ENCODE measurements at places on chromosomes 5 and 9.

DNA sequence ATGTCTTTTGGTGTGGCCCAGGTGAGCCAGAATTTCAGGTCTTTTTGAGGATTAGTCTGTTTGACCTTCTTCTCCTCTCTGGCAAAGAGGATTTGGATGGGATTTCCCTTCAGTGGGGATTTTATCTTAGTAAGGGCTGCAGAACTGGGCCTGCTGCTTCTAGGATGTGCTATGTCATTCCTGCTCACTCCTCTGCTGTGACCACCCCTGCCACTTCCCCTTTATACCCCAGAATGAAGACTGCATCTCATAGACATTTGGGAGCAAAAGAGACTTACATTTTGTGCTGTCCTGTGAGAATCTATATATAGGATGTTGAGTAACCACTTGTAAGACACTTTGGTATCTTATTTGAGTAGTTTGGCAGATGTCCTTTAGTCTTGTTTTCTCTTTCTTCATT lies 76.2 kb downstream of the ARHGAP26 start:
- DNase-seq = no peak

DNA sequence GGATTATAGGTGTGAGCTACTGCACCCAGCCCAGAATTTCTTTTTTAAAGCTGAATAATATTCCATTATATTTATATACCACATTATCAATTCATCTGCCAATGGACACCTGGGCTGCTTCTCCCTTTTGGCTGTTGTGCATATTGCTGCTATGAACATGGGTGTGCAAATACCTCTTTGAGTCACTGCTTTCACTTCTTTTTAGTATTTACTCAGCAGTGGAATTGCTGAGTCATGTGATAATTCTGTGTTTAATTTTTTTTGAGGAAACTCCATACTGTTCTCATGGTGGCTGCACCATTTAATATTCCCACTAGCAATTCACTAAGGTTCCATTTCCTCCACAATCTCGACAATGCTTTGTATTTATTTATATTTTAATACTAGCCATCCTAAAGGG lies 36.1 kb upstream of the KIF4B start:
- no peak for DNase-seq

GRCh38 chr9:138102246-138103051 lies 224.9 kb downstream of the CACNA1B start:
- no peak for DNase-seq

- no peak for DNase-seq
These were observed 30.0 kb upstream of the TBC1D2 start for GRCh38 chr9:98285446-98285845.

- no peak for DNase-seq
These were observed 163.6 kb upstream of the TLE4 start for GRCh38 chr9:79408200-79408599.

- no peak for DNase-seq
These were observed 93.2 kb upstream of the ACTBL2 start for GRCh38 chr5:57575839-57576238.

DNA sequence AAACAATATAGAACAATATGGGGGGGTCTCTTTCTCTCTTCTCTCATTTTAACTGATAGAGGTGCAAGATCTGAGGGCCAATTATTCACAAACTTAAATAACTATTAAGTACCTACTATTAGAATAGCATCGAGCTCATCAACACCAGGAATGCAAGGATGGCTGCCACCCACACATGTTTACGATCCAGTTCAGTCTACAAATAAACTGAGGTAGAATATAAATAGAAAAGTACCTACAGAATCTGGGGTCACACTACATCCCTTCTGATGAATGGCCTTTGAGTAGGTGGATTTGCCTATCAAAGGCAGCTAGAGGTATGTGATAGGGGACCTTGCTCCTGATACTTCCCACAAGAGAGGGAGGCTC lies 91.8 kb upstream of the ZNF366 start:
- no peak for DNase-seq

- DNase-seq = no peak
These were observed 61.9 kb downstream of the EHMT1 start for GRCh38 chr9:137680444-137681358.

DNA sequence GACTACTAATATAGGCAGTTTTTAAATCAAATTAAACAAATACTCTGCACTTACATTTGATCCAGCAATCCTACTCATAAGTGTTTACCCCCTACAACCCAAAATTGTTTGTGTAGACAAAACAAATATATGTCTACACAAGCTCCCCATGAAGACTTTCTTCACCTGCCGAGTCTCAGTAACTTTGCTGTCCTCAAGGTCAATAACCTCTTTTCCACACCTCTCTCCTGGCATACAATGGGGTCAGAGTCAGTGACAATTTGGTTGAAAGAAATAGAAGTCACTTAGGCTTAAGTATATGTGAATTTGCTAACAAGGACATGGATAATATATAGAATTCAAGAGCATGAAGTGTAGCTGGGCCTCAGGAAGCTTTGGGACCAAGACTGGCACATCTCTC lies 29.1 kb downstream of the APBA1 start:
- no peak for DNase-seq

- DNase-seq = no peak
These were observed 6.7 kb upstream of the ZCCHC10 start for GRCh38 chr5:133032852-133033742.

DNA sequence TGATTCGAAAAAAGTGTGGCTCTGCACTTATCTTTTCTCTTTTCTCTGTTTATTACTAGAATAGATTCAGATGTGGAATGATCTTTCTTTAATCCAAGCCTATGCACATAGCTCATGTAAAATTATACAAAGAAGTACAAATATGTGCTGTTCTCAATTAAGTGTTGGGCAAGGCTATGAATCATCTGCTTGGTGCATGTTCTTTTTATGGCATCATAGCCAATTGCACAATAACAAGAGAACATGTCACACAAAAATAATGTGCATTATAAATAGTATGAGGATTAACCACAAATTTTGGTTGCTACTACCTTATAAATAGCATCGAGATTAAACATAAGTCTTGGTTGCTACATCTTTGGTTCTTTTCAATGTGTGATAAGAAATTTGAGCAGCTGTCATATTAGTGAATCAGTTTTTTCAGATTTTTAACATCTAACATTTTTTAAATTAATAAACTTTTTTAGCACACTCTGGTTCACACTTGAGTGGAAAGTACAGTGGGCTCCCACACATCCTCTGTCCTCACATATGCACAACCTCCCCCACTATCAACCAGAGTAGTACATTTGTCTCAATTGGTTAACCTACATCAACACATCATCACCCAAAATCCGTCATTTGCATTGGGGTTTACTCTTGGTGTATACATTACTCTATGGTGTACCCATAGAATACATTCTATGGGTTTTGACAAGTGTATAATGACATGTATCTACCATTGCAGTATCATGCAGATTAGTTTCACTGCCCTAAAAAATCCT lies 6.8 kb upstream of the RECK start:
- DNase-seq = no peak

DNA sequence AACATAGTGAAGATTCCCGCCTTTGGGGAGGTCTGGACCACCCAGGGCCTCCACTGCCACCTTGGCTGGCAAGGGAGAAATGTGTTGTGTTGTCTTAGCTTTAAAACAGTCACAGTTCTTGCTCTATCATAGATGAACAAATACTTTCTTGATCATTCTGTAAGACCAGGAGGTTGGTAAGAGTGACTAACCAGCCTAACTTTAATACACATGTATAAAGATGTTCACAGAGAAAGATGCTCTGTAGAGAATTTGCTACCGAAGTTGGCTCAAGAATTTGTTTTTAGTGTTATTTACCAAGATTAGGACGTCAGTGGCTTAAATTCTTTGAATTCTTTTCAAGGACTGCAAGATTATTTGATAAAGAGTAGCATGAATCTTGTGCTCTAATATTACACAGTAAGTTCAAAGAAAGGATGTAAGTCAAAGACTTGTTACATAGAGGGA lies 28.4 kb downstream of the GLRX start:
- no peak for DNase-seq

DNA sequence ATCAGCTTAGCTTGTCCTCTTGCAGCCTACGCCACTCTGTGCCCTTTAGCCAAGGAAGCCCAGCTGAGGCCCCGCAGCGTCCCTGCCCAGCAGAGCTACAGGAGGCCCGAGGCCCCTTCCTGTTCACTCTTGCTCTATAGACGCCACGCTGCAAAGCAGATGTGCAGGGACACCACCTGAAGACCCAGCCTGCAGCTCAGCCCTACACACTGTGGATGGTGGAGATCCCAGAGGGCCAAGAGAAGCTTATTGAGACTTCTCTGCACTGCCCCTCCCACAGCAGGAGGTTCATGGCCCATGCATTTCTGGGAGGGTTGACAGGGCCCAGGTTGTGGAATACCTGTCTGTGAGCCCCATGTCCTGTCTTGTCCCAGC lies 33.6 kb downstream of the IRF1 start:
- DNase-seq = no peak

GRCh38 chr5:83628360-83628759 lies 92.3 kb downstream of the HAPLN1 start:
- no peak for DNase-seq

DNA sequence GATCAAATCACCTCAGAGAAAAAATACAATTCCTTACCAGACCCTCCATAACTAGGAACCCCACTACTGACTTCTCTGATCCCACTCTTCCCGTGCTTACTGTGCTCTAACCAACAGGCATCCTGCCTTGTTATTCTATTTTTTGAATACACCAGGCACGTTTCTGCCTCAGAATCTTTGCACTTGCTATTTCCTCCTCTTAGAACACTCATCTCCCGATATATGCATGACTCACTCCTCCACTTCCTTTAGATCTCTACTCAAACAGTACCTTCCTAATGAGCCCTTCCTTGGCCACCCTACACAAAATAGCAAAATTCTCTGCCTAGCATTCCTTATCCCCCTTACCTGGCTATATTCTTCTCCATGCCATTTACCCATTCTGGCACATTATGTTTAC lies 43.9 kb downstream of the MAPKAP1 start:
- no peak for DNase-seq

GRCh38 chr9:134208981-134209725 lies 44.8 kb upstream of the RNU6ATAC start:
- DNase-seq = no peak

GRCh38 chr9:36282275-36282674 lies 24.0 kb upstream of the GNE start:
- no peak for DNase-seq

- DNase-seq = no peak
These were observed 142.6 kb upstream of the ST8SIA4 start for GRCh38 chr5:101045689-101046088.

DNA sequence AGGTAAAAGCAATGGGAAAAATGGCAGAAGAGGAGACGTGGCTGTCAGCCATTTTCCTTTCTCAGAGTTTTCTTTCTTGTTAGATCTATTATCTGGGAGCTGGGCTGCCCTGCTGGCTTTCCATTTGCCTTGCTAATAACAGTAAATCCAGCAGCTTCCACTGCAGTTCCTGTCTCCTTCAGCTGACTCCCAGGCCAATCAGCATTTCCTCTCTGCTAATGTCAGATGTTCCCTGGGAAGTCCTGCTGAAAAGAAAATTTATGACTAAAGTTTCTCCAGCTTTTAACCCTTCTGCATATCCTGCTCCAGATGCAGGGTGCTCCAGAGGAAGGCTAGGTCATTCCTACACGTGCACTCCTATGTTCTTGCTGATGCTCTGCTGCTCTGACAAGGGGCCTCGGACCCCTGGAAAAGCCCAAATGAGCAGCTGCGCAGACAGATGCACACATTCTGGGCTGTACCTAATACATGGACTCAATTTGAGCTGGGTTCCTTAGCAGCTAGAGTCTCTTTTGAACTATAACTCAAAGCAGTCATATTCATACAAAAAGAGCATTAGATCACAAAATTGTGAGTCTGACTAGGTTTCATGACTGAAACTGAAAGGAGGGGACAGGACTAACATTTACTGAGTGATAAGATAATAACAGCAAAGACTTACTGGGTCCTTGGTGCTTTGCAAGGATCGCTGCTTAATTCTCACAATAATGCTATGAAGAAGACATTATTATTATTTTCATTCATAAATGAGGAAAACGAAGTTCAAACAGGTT lies 182.2 kb downstream of the MAPKAP1 start:
- DNase-seq = no peak

- DNase-seq = no peak
These were observed 60.9 kb downstream of the ZNF354C start for GRCh38 chr5:179120951-179121666.

- no peak for DNase-seq
These were observed 10.0 kb upstream of the SLC34A1 start for GRCh38 chr5:177374211-177374610.

- DNase-seq = no peak
These were observed 75.6 kb downstream of the ZFAND5 start for GRCh38 chr9:72289401-72289800.

GRCh38 chr5:88251048-88251711 lies 17.5 kb downstream of the TMEM161B start:
- no peak for DNase-seq

GRCh38 chr5:130106480-130106879 lies 202.2 kb downstream of the CHSY3 start:
- no peak for DNase-seq

- DNase-seq = no peak
These were observed 25.0 kb upstream of the TRIM36 start for GRCh38 chr5:115194676-115195075.

- no peak for DNase-seq
These were observed 52.6 kb downstream of the LMX1B start for GRCh38 chr9:126666155-126666803.

GRCh38 chr5:144361406-144361805 lies 190.7 kb downstream of the KCTD16 start:
- DNase-seq = no peak

DNA sequence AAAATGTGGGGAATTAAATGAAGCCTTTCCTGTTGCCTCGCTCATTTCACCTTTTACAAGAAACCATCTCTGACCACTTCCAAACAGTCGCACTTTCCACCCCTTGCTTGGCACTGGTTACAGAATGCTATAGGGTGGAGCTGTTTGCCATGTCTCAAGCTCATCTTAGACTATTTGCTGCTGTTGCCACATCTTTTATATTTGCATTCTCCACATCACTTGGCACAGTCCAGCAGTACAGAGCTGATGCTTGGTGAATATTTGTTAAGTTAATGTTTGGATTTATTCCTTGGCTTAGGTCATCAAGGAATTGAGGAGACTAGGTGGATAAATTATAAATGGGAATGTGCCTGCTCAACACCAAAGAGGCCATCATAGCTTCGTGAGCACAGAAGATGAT lies 53.2 kb downstream of the GNA14 start:
- DNase-seq = no peak

- no peak for DNase-seq
These were observed 70.6 kb downstream of the GOLPH3 start for GRCh38 chr5:32103521-32103920.

- DNase-seq = no peak
These were observed 78.9 kb downstream of the SMARCA2 start for GRCh38 chr9:2093920-2094597.

GRCh38 chr5:58114324-58114723 lies 345.6 kb downstream of the PLK2 start:
- DNase-seq = no peak

- DNase-seq = no peak
These were observed 21.4 kb upstream of the EDIL3 start for GRCh38 chr5:84406111-84406510.

- no peak for DNase-seq
These were observed 43.5 kb upstream of the SLC12A7 start for GRCh38 chr5:1155191-1156032.
